ENCODE measurements at places on chromosomes 1 and 21.

- H3K4me3 ChIP-seq, result no peak overlapping the region
- no peaks in the 10 kb centered on the region for H3K27me3 ChIP-seq
- H3K36me3 ChIP-seq, result no peaks in the 10 kb centered on the region
- no peak overlapping the region for H3K27ac ChIP-seq
- DNase-seq, result no peak
Observed at GRCh38 chr1:85229574-85230097, 28.8 kb upstream of the SYDE2 start.

GRCh38 chr1:232891656-232892317 is 58.6 kb upstream of the NTPCR start:
- peaks cover 21% of the 10 kb centered on the region for H3K4me1 ChIP-seq
- H3K27me3 ChIP-seq, result no peaks in the 10 kb centered on the region
- H3K27ac ChIP-seq, result no peak overlapping the region
- no peak overlapping the region for H3K4me3 ChIP-seq

GRCh38 chr1:90472775-90473174 is 244.3 kb downstream of the BARHL2 start:
- no peaks in the 10 kb centered on the region for H3K4me1 ChIP-seq
- no peak overlapping the region for H3K27ac ChIP-seq
- H3K4me3 ChIP-seq, result no peak overlapping the region
- no peaks in the 10 kb centered on the region for H3K27me3 ChIP-seq
- no peaks in the 10 kb centered on the region for H3K36me3 ChIP-seq
- DNase-seq, result no peak

DNA sequence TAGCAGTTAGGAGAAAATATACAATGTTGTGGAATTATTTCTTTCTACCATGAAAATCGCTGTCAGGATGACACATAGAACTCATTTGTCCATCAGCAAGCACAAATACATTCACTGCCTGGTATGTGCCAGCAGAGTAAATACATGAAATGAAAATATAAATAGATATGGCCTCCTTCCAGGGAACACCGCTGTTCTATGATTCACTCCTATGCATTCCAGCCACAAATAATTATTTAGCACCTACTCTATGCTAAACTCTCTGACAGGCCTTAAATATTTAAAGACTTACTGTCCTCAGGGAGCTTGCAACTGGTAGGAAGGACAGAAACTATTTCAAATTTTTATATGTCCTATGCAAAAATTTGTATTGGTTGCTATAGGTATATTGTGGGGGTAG is 975.0 kb upstream of the NCAM2 start:
- no peak overlapping the region for H3K4me3 ChIP-seq
- H3K27me3 ChIP-seq, result no peaks in the 10 kb centered on the region
- no peak overlapping the region for H3K27ac ChIP-seq
- peak; percentile 42 for DNase-seq

DNA sequence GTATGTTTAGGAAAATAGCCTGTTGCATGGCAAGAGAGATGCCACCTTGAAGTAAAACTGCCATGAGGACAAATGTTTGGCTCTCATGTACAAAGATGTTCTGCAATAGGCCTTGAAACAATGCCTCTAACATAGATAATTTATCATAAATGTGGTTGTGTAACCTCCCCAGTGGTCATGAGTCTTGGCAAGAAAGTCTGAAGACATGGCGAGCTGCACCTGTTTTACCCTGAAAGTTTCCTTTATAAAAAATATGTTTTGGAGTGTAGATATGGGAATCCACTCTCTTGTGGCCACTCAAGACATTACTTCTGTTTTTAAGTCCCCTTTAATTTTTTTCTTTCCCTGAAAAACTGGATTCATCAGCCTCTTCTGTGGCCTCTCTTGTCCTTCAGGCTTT is 2217.1 kb downstream of the NCAM2 start:
- no peaks in the 10 kb centered on the region for H3K27me3 ChIP-seq
- no peak overlapping the region for H3K27ac ChIP-seq
- no peak for DNase-seq
- H3K36me3 ChIP-seq, result peaks cover 6% of the 10 kb centered on the region
- H3K4me1 ChIP-seq, result peaks cover 2% of the 10 kb centered on the region
- no peak overlapping the region for H3K4me3 ChIP-seq

DNA sequence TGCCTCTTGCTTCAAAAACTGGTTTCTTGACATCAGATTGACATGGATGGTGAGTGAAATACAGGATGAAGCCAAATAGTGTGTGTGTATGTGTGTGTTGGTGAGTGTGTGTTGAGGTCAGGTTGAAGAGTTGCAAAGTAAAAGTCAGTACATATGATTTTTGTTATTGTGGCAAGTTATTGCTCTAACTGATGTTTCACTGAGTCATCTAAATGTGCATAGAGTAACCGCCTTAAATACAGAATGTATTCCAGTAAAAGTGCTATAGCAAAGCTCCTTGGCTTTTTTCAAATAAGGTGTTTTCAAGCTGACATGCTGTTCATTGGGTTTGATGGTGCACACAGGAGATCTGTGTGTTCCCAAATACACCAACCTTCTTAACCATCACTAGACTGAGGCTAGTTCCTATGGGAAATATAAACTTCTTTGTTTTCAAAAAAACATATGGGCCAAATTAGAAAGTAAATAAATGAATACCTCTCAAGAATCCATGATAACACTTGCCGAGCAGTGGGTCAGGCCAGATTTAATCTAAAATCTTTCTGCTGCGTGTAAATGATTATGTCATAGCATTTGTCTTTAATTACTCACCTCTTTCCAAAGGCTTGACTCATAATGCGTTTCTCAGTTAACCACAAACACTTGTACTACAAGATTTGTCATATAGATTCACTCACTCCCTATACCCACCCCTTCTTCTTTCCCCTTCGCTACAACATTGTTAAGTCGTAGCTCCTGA is 151.1 kb downstream of the LYPLAL1 start:
- no peak overlapping the region for H3K4me3 ChIP-seq
- peak; percentile 97 for DNase-seq
- no peak overlapping the region for H3K27ac ChIP-seq
- peaks cover 16% of the 10 kb centered on the region for H3K4me1 ChIP-seq
- peaks cover 100% of the 10 kb centered on the region for H3K27me3 ChIP-seq

- no peaks in the 10 kb centered on the region for H3K36me3 ChIP-seq
- no peaks in the 10 kb centered on the region for H3K4me1 ChIP-seq
Observed at GRCh38 chr1:105004515-105004914, 1254.8 kb downstream of the AMY1C start.

- DNase-seq, result no peak
- no peaks in the 10 kb centered on the region for H3K36me3 ChIP-seq
- H3K4me3 ChIP-seq, result no peak overlapping the region
Observed at GRCh38 chr1:109983380-109984189, 980 bp upstream of the AHCYL1 start.

DNA sequence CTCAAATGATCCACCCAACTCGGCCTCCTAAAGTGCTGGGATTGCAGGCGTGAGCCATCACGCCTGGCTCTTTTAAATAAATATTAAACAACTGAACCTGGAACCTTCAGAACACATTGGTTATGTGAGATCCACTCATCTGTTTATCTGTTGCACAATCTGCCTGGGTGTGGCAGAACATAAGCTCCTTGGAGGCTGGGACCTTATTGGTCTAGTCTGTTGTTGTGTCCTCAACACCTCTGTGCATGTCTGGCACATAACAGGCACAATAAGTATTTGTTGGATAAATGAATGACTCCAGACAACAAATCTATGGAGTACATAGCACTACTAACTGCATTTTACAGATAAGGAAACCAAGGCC is 4.1 kb upstream of the NBL1 start:
- H3K4me1 ChIP-seq, result peaks cover 32% of the 10 kb centered on the region
- peak; percentile 91 for DNase-seq
- peak overlapping the region; percentile 48 for H3K4me3 ChIP-seq
- H3K27ac ChIP-seq, result peak overlapping the region; percentile 75
- H3K36me3 ChIP-seq, result peaks cover 7% of the 10 kb centered on the region
- H3K27me3 ChIP-seq, result no peaks in the 10 kb centered on the region

GRCh38 chr1:181737056-181737455 is 253.7 kb downstream of the CACNA1E start:
- peak; percentile 34 for DNase-seq
- H3K27ac ChIP-seq, result no peak overlapping the region
- no peaks in the 10 kb centered on the region for H3K4me1 ChIP-seq
- peaks cover 17% of the 10 kb centered on the region for H3K27me3 ChIP-seq
- no peak overlapping the region for H3K4me3 ChIP-seq

- peak overlapping the region; percentile 28 for H3K27ac ChIP-seq
- no peaks in the 10 kb centered on the region for H3K27me3 ChIP-seq
- DNase-seq, result no peak
Observed at GRCh38 chr1:118144684-118145083, 40.3 kb downstream of the SPAG17 start.

DNA sequence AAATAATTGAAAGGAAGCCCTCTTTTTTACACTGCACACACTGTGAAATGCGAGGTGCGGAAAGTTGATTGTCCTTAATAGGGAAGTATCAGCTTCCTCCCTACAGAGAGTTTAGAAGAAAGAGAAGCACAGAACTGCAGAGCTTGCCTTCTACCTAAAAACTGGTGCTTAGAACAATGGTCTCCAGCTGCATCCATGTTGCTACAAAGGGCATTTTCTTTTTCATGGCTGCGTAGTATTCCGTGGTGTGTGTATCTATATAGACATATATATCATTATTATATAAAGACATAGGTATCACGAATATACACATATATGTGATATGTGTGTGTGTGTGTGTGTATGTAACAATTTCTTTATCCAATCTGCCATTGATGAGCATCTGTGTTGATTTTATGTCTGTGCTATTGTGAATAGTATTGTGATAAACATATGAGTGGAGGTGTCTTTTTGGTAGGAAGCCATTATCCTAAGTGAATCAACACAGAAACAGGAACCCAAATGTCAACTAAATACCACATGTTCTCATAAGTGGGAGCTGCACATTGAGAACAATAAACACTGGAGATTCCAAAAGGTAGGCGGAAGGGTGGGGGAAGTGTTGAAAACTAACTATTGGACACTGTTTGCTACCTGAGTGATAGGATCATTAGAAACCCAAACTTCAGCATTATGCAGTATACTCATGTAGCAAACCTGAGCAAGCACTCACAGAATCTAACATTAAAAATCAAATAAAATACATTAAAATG is 290.0 kb upstream of the RUNX1 start:
- no peaks in the 10 kb centered on the region for H3K4me1 ChIP-seq
- no peak overlapping the region for H3K4me3 ChIP-seq
- H3K27ac ChIP-seq, result no peak overlapping the region
- H3K27me3 ChIP-seq, result no peaks in the 10 kb centered on the region
- DNase-seq, result no peak
- no peaks in the 10 kb centered on the region for H3K36me3 ChIP-seq

- DNase-seq, result no peak
- H3K36me3 ChIP-seq, result peaks cover 38% of the 10 kb centered on the region
- H3K4me3 ChIP-seq, result no peak overlapping the region
- H3K4me1 ChIP-seq, result peaks cover 13% of the 10 kb centered on the region
Observed at GRCh38 chr1:40240390-40240789, 7.3 kb upstream of the TMCO2 start.

- DNase-seq, result no peak
- no peaks in the 10 kb centered on the region for H3K27me3 ChIP-seq
- H3K4me3 ChIP-seq, result no peak overlapping the region
- peaks cover 7% of the 10 kb centered on the region for H3K4me1 ChIP-seq
- no peak overlapping the region for H3K27ac ChIP-seq
- H3K36me3 ChIP-seq, result no peaks in the 10 kb centered on the region
Observed at GRCh38 chr21:46320331-46320801, 3.3 kb downstream of the C21orf58 start.

DNA sequence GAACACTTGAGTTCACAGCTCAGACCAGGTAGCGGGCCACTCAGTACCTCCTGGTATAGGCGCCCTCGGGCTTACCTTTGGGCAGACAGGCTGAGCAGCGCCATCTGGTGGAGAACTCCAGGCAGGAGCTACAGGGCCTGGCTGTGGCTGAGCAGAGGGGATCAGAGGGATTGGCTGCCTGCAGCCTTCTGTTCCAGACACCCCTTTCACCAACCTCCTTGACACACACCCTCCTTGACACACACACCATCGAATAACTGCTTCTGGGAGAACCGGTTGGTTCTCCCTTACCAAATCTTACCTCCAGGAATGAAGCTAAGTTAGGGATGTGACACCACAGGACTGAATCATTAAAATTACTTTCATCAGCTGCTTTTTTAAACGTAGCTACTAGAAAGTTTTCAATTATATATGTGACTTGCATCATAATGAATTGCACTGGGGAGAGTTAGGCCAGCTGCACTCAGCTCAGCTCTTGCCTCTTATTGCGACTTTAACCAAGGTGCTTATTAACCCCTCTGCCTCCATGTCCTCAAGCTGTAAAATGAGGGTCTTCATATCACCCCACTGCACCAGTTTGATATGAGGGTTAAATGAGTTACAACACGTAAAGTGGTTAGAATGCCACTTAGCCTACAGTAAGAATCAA is 6.6 kb downstream of the LIN28A start:
- peaks cover 65% of the 10 kb centered on the region for H3K27me3 ChIP-seq
- peak; percentile 76 for DNase-seq
- peaks cover 4% of the 10 kb centered on the region for H3K36me3 ChIP-seq
- no peak overlapping the region for H3K27ac ChIP-seq
- H3K4me3 ChIP-seq, result no peak overlapping the region
- no peaks in the 10 kb centered on the region for H3K4me1 ChIP-seq

- no peak overlapping the region for H3K4me3 ChIP-seq
- H3K27ac ChIP-seq, result no peak overlapping the region
- H3K36me3 ChIP-seq, result no peaks in the 10 kb centered on the region
- no peaks in the 10 kb centered on the region for H3K27me3 ChIP-seq
Observed at GRCh38 chr1:113242481-113242880, 147.8 kb upstream of the MAGI3 start.
